ENCODE measurements at places on chromosomes 16 and 17.

DNA sequence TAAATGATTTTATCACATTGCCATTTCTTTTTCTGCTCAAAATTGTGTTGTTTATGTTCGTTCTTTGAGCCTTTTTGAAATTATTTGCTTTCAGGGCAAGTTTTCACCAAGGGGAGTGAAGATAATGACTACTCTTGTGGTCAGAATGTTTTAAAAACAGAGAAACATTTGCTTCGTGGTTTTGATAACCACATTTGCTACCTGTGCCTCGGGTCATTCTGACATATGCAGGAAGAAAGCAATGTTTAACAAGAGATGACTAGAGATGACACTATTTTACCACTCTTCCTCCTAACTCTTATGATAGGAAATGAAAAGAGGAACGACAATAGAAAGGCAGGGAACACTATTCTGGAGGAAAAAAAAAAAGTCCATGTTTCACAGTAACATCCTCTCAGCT lies 1496.5 kb upstream of the GOT2 start:
- no peak for DNase-seq

DNA sequence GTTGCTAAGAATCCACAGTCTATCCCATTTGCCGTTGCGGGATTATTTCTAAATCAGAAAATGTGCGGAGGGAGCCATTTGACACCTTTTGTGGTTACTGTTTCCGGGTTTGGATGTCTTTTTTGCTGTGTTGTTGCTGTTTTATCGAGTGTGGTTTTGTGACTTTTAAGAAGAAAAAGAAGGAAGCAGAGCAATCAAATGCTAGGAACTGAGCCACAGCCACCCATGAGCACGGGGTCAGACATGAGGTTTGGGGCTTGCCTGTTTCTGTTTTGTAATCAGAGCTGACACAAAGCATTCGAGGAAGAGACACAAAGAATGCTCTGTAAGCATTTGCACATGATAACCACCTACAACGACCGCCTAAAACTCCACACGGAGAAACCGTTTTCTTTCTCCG lies 53.1 kb upstream of the CHMP6 start:
- DNase-seq, result no peak

GRCh38 chr17:19270704-19271611 lies 33.8 kb downstream of the EPN2 start:
- DNase-seq, result no peak

DNA sequence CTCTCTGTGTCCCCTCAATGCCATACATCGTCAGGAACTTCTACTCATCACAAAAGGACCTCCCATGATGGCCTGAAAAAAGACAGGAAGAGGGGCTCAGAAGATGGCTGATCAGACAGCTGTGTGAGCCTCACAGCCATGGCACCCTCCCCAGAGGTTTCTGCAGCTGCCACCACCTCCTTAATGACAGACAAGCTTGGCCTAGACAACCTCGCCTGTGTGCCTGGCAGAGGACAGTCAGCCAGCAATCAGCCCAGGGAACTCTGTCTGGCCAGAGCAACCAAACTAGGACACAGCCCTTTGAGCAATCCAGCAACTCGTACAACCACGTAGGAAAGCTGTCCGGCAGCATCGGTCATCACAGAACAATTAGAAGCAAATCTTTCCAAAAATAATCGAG lies 54.2 kb upstream of the MED9 start:
- no peak for DNase-seq

DNA sequence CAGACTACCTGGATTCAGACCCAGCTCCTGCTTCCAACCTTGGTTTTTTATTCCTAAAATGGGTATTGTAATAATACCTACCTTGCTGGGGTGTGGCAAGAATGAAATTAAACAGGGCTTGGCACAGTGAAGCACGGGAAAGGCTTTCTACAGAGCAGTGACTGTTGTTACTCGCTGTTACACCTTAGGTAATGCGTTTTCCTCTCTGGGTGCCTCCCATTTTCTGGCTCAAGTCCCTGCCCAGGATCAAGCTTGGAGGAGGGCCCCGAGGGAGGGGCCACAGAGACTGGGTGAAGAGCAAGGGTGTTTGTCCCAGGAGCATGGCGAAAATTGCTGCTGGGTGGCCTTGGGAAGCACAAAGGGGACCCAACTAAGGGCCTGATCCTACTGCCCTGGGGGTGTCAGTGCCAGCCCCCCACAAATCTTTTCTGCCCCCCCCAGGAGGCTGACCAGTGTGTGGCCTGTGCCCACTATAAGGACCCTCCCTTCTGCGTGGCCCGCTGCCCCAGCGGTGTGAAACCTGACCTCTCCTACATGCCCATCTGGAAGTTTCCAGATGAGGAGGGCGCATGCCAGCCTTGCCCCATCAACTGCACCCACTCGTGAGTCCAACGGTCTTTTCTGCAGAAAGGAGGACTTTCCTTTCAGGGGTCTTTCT lies 13.3 kb downstream of the MIEN1 start:
- DNase-seq, result no peak

GRCh38 chr16:46691726-46692125 lies 2.3 kb downstream of the ORC6 start:
- DNase-seq, result no peak

DNA sequence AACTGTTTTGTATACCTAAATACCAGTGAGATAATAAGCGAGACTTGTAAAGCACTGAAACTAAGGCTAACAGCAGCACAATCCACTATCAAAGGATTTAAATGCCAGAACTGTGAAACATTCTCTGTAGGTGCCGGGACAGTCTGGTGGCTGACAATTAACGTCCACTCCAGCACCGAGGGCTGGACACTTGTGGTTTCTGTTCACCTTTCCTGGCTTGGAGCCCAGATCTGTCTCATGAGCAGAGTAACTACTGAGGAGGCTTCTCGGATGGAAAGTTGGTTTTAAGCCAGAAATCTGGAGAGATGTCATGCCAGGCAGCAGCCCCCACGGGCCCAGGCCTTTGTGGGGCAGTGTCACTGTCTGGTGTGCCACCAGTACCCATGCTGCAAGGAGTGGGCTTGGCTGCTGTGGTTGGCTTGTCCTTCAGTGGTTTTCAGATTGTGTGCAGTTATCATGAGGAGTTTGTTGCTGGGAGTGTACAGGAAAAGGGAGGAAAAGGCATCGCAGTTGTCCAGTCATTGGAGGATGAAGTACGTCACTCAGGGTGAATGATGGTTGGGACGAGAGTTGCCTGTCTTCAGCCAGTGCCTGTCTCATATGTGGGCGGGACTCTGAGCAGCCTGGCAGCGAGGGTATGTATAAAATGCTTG lies 35.5 kb downstream of the UBN1 start:
- no peak for DNase-seq

GRCh38 chr17:14318918-14319205 lies 18.0 kb downstream of the HS3ST3B1 start:
- DNase-seq, result no peak

DNA sequence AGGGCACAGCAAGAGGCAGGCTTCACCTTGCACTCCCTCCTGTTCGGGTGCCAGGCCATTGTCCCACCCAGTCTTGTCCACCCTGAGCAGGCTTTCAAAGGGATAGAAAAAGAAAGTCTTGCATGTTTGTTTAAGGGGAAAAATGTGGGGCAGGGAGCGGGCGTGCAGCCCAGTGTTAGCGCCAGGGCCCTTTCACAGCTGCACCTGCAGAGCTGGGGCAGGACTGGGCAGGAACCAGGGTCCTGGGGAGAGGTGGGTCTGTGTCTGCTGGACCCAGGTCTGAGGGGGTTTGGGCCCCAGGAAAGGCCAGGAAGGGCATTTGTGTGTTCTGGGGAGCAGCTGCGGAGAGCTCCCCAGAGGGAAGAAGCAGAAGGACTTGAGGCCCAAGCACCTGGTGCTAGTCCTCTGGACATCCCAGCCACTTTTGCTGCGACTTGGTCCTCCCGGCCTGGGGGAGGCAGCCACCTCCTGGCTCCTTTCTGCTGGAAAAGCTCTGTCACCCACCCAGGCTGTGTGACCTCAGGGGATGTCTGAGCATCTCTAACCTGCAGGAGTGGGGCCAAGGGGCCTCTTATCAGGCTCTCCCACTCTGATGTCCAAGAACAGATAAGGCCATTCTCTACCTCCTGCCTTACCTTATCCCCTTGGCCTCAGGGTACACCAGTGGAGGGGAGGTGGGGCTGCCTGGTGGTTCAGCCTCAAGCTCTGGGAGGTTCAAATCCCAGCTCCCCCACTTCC lies 44.7 kb downstream of the PSME3IP1 start:
- no peak for DNase-seq

DNA sequence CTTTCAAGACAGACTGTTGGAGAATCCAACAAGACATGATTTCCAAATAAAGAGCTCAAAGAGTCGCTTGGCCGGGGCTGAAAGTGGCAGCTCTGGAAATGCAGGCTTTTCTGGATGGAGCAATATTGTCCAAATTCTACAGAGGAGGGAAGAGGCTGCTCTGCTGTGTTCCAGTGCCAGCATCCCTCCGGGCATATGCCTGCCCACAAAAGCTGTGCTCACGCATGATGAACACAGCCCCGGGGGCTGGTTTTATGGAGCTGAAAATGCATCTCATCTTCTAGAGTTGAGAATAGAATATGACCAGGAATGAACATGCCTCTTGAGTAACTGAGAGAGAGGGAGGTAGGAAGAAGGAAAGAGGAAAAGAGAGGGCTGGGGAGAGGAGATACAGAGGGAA lies 74.7 kb upstream of the TOX3 start:
- no peak for DNase-seq

DNA sequence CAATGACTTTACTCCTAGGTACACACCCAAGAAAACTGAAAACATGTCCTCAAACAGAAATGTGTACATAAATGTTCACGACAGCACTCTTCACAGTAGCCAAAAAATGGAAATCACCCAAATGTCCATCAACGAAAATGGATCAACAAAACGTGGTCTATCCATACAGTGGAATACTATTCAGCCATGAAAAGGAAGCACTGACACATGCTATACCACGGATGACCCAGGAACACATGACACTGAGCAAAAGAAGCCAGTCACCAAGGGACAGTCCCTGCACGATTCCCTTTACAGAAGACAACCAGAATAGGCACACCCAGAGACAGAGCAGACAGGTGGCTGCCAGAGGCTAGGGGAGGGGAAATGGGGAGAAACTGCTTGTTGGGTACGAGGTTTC lies 11.3 kb downstream of the ZNF500 start:
- no peak for DNase-seq

GRCh38 chr16:4450931-4451519 lies 23.4 kb downstream of the NMRAL1 start:
- no peak for DNase-seq

DNA sequence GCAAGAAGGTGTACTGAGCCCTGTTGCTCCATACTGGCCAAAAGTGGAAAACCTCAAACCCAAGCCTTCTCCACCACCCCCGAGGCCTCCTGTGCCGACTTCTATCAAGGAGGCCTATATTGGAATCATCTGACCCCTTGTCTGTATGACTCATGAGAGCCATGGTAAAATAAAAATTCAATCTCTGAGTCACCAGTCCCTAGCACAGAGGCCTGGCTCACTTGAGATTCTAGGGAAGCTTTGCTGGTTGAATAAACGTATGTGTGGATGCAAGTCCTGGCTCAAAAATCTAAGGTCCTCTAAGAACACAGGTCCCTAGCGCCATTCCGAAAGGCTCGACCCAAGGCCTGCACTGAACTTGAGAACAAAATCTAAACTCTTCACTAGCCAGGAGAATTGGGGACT lies 15.0 kb downstream of the NSMCE1 start:
- no peak for DNase-seq

DNA sequence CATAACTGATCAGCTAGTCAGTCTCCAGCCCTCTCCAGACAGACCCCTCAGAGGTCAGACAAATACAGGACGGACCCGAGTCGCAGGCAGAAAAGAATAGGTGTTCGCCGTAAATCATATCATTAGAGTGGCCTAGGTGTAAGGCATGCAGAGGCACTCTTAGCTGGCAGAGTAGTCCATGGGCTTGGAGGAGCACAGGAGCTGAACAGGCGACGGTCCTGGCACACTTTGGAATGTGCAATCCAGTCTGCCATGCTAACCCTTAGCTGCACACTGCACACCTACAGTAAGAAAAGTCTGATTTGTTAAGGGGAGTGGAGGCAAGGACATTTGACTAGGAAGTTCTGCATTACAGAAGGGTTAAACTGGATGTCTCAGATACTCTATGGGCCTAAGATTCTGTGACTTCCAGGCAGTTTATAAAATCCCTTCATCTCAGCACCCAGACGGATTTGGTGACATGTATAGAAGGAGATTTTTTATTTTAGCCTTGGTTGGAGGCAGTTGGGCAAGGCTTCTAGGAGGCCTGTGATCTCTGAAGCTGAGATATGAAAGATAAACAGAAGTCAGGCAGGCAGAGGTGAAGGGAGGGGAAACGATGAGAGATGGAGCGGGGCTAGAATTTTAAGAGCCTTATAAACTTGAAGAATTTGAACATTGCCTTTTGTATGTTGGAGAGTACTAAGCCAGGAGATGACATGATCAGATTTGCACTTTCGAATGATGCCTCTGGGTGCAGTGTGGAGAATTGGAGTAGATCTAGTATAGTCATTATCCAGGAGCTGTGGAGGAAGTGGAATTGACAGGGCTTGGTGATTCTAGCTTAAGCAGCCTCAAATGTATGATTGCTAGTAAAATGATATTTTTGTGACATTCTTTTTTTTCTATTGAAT lies 34.6 kb upstream of the SLC5A11 start:
- DNase-seq, result no peak

- DNase-seq, result peak; percentile 81
These were observed 11.5 kb downstream of the RMI2 start for GRCh38 chr16:11356573-11357331.

DNA sequence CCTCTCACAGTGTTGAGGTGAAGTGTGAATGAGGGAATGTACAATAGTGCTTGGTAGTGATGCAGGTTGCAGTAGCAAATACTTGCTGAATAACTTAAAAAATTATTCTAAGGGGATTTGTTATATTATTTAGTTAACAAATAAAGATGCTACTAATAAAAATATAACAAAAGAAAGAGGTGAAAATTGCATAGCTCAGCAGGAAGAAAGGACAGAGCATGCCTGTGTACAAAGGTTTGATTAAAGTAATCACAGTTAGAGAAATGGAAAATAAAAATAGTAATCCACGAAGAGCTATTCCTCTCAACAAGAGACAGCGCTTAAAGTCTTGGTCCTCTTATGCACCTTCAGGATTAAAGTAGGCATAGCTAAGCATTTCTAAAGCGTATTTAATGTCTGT lies 11.0 kb downstream of the GOT2 start:
- no peak for DNase-seq

DNA sequence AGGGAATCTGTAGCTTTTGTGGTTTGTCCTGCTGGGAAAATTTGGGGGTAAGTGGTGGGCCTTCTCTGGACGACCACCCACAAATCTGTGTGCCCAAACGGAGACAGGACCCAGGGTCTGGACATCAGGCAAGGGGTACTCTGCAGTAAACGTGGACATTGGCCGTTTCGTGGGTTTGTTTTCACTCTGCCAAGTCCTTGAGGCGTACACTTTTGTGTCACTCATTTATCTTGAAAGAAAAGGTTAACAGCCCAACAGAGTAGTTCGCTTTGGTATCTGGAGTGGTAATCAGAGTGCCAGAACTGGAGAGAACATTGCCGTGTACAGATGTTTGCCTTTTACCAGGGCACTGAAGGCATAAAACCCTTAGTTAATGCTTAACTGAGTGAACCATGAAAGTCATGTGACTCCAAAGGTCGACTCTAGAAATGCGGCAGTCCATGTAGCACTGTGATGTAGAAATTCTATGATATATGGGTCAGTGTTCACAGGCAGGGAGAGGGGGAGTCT lies 15.4 kb downstream of the NAA60 start:
- DNase-seq, result peak; percentile 94

Data from HepG2 (cell line).